ENCODE measurements at places on chromosomes 12 and 14. TPM values are rescaled to one million over a fixed set of nuclear protein-coding genes. Genes with fewer than 3 reads are reported as not detected.

GRCh38 chr12:111447571-111448265, 42.0 kb downstream of the SH2B3 start:
- DNase-seq: no peak

- no peak for DNase-seq
These were observed 13.0 kb upstream of the NUDT14 start for GRCh38 chr14:105193916-105194782.

- no peak for DNase-seq
These were observed 93.7 kb upstream of the PTPRR start for GRCh38 chr12:71014180-71014785.

DNA sequence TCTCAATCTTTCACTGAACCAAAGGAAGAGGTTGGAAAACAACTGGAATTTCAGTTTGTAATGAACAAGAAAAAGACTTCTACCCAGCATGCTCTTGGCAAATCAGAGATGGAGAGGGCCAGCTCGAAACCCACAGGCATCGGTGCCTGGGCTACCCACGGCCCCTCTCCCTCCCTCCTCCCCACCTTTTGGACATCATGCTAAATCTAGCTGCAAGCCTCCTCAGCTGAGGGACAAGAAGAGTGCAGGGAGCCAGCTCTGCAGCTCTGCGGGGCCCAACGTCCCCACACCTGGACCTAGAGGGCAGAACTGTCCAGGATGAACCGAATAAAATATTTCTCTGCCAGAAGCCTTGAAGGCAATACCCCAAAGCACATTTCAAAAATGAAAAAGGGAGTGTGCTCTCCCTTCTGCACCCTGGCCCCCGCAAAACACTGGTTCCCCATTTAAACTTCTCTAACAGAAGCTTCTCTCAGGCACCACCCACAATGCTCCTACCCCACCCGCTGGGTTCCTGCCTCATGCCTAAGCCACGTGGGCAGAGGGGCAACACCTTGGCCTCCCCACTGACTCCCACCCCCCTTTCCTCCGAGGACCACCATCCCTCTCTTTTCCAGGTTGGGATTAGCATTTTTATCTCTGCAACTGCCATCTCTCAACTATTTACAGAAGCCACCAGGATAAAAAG, 8.2 kb downstream of the CAMKK2 start:
- no peak for DNase-seq

GRCh38 chr12:52306731-52307130, 14.5 kb downstream of the KRT83 start:
- no peak for DNase-seq

The ST8SIA1 gene
- total RNA-seq: not detected

The PIWIL1 gene
- 5.1 TPM for total RNA-seq

DNA sequence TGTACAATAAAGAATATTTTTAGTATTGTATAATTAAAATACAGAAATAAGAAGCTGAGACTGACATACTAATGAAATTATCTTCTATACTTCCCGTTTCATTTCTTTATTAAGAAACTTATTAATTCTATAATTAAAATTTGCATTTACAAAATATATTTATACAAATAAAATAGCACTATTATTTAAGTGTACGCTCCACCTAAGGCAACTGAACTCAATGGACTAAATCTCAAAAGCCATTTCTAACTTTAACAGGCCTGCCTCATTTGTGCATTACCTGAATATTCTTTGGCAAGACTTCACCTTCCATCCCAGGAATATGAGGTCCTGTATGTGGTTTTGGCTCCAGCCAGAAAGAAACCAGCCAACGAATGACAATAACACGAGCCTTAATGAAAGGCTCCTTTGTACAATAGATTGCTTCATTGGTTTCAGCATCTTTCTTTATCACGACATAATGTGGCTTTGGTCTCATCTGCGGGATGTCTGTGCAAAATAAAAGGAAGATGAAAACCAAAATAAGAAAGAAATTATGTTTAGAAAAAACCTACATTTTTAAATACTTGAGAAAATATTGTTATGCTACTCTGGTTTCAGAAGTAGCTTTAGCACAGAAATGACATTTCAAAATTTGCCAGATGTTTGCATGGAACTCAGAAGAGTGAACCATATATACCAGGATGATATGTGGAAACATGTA, 58.7 kb downstream of the RALGAPA1 start:
- no peak for DNase-seq

DNA sequence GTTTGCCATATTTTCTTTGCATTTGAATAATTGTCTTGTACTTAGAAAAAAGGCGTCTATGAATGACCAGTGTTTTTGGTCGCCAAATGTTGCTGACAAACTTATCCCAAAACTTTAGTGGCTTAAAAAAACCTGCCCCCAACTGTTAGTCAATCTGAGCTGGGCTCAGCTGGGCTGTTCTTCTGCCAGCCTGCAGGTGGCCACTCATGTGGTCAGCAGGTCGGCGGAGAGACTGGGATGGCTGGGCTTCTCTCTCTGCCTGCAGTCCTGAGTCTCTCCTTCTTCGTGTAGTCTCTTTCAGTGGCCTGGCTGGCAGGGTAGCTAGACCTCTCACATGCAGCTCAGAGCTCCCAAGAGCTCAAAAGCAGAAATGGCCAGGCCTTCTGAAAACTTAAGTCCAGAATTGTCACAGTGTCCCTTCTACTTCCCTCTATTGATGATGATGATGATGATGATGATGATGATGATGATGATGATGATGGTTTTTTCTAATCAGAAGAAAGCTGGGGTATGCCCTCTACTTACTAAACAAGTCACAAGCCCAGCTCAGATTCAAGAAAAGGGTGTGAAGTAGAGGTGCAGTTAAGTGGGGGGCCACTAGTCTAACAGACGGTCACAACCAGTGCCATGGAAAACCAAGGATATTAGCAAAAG, 87.9 kb downstream of the PTPN11 start:
- DNase-seq: no peak

- no peak for DNase-seq
These were observed 64.9 kb downstream of the LLPH start for GRCh38 chr12:66065641-66066136.

DNA sequence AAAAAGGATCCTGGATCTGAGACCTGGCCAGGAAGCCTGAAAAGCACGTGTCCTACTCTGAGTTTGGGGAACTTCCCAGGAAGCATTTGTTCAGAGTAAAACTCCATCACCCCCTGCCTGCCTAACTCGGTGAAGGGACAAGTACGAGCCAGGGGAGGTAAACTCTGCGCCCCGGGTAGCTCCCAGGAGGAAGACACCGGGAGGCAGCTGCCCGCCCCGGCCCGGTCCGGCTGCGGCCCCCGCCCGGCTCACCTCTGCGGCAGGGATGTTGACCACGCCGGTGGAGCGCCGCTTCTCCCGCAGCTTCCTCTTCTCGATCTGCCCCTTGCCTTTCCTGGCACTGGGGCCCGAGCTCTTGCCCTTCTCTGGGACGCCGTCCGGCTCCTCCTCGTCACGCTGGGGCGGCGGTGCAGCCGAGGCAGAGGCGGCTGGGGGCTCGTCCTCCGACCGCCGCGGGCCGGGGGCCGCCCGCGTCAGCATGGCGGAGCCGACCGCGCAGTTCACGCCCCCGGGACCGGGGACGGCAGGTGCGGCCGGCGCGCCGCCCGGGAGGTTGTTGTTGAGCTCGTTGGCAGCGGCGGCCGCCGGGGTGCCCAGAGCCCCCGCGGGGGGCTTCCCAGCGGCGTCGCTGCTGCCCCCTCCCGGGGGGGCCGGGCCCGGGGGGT, 1.2 kb downstream of the PAWR start:
- peak; percentile 46 for DNase-seq

- no peak for DNase-seq
These were observed 1642.1 kb upstream of the FLRT2 start for GRCh38 chr14:83887866-83888265.

The TMEM132C gene
- total RNA-seq: not detected

The SIX4 gene
- total RNA-seq: 4.8 TPM

- no peak for DNase-seq
These were observed 3.3 kb upstream of the CCDC196 start for GRCh38 chr14:66482873-66483272.

The CLECL1 gene
- not detected for total RNA-seq

- DNase-seq: no peak
These were observed 472.2 kb upstream of the STXBP6 start for GRCh38 chr14:25522116-25522515.

DNA sequence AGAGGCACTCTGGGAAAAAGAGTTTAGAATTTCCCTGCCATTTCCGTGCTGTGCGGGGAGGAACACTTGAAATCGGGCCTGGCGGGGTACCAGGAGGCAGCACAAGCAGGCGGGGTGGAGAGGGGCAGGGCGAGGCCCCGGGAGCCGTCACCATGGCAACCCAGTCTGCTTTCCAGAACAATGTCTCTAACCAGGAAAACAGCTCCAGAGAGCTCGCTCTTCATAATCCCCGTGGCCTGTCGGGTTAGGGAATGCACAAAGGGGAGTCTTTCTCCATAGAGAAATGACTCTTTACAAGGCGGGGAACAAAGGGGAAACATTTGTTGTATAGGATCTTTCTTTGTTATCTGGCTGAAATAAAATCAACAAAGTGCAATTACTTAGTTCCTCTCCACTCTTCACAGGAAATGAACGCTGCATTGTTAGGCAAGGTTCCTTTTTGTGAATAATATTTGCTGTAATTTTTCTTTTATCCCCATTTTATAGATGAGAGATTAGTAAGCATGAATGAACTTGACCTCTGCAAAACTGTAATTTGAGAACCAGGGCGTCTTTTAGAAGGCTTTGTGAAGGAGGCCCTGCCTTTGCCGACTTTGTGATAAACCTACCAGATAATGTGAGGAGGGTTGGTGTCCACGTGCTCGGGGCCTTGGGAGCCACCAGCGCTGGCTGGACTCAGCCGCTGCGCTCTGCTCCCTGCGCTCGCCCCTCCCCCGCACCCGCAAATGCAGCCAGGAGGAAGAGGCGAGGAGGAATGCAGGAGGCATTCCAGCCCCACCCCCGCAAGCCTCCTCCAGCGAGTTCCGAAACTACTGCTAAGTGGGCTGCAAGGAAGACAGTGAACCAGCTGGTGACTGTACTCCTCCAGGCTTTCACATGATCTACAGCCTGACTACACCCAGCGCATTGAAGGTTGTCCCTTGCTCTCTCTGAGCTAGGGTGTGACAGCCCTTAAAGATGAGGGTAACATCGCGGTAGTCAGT, 105.2 kb upstream of the ATF7IP start:
- DNase-seq: peak; percentile 23

GRCh38 chr14:87175175-87175574, 817.8 kb downstream of the GALC start:
- no peak for DNase-seq

DNA sequence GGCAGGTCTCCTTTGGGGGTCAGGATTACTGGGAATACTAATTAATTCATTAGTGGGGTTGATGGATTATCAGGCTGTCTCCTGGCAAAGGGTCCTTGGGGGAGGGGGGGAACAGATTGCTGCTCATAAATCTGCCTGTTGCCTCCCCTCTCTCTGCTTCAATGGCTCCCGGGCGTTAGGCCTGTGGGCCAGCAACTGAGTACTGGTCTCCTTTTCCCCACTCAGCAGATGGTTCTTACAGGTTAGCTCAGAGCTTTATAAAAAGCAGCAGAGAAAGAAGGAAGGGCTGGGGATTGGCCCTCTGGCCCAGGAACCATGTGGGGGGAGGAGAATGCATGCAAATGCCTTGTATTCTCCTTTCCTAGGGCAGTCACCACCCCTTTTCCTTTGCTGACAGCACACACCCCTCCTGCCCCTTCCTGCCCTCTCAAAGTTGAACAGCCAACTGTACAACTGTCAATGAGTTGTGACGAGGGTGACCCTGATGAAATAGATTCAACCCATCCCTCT, 2.3 kb upstream of the NEUROD4 start:
- DNase-seq: no peak

GRCh38 chr12:31000751-31001150, 72.9 kb upstream of the DDX11 start:
- no peak for DNase-seq

The RBM25 gene
- 89.3 TPM for total RNA-seq

DNA sequence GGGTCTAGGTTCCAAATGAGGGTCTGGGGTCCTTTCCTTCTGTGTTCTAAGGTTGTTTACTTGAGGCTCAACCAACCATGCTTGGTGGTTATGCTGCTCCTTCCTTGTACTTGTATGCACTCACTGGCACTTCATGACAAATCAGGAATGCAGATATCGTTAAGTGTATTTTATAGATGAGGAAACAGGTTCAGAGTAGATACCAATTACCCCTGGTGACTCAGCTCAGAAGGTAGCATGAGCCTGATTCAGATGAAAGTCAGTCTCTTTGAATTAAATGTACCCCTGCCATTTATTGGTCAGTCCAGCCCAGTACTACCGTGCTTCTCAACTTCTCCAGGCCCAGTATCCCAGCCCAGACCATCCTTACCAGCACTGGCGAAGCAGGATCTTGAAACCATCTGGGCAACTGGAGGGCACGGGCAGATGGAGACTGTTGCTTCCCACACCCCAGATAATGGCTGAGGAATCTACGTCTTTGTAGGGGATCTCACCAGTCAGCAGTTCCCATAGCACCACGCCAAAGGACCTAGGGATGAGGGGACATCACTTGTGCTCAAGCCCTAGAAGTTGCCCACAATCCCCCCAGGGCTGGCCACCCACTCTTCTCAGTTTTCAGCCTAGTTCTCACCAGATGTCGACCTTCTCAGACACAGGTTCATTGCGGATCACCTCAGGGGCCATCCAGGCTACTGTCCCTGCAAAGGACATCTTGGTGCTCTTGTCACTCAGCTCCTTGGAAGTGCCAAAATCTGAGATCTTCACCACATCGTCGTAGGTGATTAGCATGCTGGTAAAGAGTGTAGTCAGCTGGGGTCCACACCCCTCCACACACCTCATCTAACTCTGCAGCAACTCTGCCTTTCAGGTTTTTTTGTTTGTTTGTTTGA, 14.3 kb downstream of the MAP3K12 start:
- no peak for DNase-seq

- no peak for DNase-seq
These were observed 256.5 kb upstream of the HMGA2 start for GRCh38 chr12:65567820-65568219.

DNA sequence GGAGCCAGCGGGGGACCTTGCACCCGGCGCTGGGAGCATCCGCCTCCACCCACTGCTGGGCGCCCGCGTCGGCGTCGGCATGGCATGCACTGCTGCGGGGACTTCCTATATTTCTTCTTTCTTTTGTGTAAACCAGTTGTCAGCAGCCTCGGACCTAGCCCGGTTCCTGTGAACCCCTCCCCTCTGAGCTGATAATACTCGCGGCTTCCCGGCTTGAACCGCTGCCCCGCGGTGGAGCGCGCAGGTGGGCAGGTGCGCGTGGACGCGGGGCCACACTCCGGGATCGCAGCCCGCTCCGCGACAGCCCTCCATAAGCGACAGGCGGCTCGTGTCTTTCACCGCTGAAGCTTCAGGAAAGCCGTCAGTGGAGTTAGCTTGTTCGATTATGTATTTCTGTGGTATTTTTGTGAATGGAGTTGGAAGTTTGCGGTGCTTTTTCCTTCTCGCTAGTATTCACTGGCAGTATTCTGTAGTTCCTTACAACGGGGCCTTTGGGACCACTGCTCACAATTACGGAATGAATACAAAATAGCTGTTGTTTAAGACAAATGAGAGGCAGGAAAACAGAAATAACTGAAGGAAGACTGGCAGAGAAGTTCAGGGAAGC, 870 bp downstream of the BMAL2 start:
- peak; percentile 47 for DNase-seq

The ATL1 gene
- 1.1 TPM for total RNA-seq

The WNK1 gene
- 224 TPM for total RNA-seq

Measured in Caco-2 (cell line).